Activated T-cell treated with anti-CD3 and anti-CD28 coated beads, Interleukin-2, amount 50 U/mL, for 72 hours (primary cell): ENCODE measurements at places on chromosomes 5 and 9.

DNA sequence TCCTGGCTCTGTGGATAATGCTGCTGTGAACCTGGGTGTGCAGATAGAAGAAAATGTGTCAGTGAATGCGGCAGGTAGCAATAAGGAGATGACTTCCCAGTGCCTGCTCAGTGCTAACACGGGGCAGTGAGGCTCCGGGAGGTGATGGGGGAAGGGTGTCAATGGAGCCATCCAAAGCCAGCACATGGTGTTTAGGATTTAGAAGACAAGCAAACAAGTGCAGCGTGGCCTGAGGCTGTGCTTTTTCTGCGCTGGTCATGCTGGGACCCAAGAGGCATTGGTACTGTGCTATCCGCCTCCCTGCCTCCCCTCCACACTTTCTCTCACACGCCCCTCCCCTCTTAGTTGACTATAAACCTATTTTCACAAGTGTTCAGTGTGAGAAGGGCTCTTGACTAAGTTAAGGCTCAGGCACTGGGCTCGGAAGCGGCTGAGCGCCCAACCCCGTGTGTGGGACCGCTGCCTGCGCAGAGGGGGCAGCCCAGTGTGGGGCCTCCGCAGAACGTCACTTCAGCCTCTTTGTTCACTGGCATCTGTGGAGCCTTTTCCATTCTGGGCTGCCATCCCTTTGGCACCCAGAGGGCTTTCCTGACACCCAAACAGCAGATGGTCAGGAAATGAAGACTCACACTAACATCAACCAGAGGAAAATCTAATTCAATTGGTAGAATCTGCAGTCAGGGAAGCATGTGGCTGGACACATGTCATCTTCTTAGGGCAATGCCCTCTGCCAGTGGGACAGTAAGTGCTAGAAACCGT lies 21.8 kb upstream of the NINJ1 start:
- no peak for DNase-seq

DNA sequence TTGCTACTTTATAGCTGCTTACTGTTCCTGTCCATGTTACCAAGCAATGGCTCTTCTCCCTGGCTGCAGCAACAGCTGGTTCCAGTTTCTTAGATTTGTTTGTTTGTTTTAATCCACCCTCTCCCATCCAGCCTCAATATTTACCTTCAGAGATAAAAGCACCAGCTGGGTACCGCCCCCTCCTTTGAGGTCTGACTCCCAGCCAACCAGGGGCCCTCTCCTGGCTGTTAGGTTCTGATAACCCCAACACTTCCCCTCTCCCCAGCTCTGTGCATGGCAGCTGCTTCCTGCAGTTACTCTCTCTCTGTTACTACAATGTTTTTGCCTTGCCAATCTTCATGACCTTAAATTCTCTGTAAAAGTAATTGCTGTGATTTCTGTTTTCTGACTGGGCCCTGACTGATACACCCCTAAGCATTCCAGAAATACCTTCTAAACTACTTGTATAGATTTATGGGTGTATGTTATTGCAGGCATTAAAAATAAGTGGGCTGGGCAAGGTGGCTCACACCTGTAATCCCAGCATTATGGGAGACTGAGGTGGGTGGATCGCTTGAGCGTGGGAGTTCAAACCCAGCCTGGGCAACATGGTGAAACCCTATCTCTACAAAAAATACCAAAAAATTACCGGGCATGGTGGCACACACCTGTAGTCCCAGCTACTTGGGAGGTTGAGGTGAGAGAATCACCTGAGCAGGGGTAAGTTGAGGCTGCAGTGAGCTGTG lies 2.6 kb upstream of the GCNT1 start:
- no peak for DNase-seq

DNA sequence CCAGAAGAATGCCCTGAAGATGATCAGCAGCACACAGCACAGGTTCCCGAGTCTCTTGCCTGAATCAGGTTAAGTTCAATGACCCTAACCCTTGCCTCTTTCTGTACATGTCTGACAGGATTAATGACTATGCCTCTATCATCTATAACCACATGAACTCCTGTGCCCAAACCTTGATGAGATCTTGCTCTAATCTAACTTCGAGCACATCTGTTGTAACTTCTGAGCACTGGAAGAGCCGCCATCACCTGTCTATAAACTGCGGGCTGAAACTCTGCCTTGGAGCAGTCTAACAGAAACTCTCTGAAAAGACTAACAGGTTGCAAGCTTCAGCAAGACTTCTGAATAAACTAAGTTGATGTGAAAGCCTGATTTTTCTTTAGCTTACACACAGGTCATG lies 44.5 kb downstream of the SERINC5 start:
- no peak for DNase-seq

- DNase-seq, result no peak
These were observed 62.1 kb downstream of the C9orf50 start for GRCh38 chr9:129558551-129559505.

DNA sequence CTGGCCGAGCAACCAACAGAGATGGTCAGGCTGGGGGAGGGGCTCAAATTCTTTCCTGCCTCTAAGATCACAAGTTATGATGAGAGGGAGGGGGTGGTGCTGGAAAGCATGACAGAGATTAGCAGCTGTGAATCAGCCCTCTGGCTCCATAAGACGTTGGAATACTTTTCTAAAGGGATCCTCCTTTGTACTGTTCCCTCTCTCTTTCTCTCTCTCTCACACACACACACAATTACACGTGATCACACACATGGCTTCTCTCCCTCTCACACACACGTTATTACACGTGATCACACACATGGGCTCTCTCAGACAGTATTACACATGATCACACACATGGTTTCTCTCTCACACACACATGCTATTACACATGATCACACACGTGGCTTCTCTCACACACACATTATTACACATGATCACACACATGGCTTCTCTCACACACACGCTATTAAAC lies at the start of gene SLC45A2:
TSS of gene SLC45A2 (minus strand) at position 23 of the 454 bp plus-strand sequence. CDS start 110 bp downstream, outside the sequence.
- DNase-seq, result no peak

DNA sequence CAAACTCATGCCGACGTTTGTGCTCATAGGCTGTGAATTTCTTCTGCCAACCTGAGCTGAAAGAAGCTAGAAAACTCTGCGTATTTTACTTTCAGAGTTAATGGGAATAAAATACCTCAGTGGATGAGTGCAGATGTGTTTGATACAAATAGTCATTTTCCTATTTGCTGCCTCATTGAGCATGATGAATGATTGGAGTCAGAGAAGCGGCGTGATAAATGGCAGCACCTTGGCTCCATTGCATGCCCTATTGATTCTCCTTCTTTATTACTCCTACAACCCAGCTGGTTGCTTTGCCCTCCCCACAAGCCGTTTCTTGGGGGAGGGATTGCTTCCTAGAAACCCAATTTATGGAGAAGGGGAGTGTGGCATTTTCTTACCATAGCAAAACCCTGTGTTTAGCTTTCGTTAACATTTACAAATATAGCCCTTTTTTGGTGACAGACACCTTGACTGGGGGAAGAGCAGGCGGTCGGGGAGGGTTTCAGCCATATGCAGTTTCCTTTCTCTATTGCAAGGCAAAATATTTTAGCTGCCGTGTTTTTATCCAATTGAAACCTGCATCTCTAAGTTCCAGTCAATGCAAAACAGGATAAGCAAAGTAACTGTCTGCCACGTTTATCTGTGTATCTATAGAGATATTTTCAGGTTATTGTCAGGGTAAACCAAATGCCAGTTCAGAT lies 93.1 kb upstream of the TBCA start:
- DNase-seq, result no peak

DNA sequence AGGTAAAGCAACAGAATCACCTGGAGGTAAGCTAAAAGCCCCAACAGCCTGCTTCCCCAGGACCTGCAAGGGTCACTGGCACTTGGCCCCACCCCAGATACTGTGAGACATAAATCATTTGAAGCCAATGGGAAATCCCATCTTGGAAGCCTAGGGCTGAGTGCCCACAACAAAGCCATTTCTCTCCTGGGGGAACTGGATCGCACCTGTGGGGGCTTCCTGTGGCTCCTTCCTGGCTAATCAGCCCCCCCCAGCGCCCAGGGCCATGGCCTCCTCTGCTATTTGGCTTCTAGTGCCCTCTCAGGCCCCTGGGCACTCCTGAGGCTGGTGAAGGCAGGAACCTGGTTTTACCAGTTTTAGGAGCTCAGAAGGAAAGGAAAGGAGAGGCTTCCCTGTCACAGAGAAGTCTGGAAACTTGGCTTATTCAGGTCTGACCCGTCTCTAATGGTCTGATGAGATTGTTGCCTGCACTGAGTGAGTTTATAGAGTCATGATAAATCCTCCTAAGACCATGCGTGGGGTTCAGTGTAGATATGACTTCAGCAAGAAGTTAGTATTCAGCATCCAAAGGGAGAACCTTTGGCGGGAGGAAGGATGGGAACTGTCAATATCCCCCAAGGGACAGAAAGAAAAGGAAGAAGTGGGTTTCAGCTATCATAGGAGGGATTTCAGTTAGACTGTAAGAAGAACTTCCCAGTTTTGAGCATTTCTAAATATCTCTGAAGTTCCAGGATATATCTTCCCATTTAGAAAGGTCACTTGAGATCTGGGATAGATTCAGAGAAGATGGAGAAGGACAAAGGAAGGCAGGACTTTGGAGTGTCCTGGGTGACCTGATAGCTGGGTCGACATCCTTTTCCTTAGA lies 1.2 kb downstream of the KCNMB1 start:
- no peak for DNase-seq

DNA sequence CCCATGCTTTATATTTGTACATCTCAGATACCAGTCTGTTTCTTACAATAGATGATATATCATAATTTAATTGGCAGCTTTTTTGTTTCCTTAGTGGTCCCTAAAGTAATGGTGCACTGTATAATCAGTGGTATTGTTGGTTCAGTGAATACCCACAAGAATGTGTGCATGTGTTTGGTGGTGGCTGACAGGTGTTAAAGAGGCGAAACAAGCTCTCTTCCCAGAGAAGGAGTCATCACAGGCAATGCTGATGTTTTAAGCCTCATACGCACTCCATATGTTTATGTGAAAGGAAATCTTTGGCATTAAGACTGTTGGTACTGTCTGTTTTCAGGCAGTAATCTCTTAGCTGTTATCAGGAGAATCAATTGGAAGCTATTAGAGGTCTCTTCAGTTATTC lies 49.2 kb upstream of the KIAA1958 start:
- no peak for DNase-seq

- DNase-seq, result no peak
These were observed 217.4 kb upstream of the ADAMTSL1 start for GRCh38 chr9:18256568-18256967.

- no peak for DNase-seq
These were observed 892 bp upstream of the TNC start for GRCh38 chr9:115118879-115119218.

GRCh38 chr5:171323806-171324632 lies 15.0 kb downstream of the TLX3 start:
- DNase-seq, result no peak

DNA sequence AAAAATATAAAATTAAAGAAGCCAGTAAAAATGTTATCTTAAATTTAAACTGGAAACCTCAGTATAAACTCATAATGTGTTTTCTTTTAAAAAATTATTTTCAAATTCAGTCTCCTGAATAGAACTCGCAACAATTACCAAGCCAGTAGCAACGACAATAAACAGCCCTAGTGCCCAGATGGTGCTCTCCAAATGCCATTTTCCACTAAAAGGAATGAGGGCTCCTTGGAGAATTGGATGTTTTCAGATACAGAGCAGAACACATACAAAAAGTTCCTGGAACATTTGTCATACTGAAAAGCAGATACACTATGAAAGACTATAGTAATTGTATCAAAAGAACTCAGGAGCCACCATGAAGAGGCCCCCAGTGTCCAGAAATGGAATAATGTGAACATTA lies 97.4 kb downstream of the TMC1 start:
- no peak for DNase-seq

DNA sequence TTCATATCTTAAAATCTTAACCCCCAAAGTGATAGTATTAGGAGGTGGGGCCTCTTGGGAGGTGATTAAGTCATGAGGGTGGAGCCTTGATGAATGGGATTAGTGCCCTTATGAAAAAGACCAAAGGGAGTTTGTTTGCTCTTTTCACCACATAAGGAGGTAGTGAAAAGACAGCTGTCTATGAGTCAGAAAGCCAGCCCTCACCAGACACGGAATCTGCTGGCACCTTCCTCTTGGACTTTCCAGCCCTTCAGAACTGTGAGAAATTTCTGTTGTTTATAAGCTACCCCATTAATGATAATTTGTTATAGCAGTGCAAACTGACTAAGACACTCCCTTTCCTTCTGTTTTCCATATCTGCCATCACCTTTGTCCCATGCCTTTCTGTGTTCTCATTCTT lies 20.8 kb downstream of the IFNB1 start:
- no peak for DNase-seq

- no peak for DNase-seq
These were observed 317.3 kb upstream of the PDE4D start for GRCh38 chr5:60210810-60211209.

GRCh38 chr9:89801341-89801740 lies 196.5 kb downstream of the GADD45G start:
- DNase-seq, result no peak

DNA sequence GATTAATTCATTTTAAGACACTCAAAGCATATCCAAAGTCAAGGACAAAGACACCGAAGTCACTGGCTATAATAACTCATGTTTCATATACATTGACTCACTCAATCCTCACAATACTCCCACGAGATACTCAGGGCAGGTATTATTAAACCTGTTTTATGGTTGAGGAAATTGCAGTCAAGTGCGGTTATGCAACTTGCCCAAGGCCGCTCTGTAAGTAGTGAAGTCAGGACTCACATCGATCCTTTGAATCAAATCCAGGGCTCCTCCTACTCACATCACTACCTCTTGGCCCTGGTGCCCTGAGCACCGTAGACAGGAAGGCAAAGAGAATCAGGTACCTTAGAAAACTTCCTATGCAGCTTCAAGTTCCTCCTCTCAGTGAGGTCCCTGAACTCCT lies 87.8 kb upstream of the APC start:
- DNase-seq, result no peak

- no peak for DNase-seq
These were observed 10.6 kb upstream of the MARCHF3 start for GRCh38 chr5:127040796-127041520.

DNA sequence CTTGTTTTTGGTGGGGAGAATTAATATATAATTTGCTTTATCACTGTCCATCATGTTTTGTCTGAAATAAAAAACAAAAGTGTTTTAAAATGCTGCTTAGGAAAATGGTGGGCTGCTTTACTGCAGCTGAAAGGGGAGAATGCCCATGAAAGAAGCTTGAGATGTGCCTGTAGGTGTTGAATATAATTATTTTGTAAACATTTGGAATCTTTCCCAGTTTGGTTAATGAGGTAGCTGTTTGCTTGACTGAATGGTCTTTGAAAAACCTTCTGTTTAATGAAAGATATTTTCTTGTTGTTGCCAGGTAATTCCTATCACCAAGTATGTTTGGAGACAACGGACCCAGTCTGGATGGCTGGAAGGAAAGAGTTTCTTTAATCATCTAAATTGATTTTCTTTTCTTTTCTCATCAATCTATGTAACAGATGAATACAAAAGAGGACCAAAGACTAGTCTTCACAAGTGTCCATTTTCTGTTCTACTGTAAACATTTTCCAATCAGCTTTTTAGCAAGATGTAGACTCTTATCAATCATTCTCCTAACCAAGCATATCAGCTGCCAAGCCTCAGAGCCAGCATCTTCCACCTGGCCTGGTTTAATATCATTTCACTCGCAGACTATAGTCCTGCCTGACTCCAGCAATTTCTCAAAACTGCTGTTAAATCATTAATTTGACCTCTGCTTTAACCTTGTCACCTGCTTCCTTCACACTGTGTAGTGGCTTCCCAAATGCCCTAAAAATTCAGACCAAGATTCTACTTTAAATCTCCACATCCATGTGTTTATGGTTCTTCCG lies 441.2 kb upstream of the CHD1 start:
- no peak for DNase-seq
